Activated naive CD8-positive, alpha-beta T cell treated with anti-CD3 and anti-CD28 coated beads, Interleukin-2, amount 50 U/mL, for 16 hours (primary cell): ENCODE measurements at places on chromosomes 1 and 21.

GRCh38 chr1:179794669-179795068, 51.6 kb downstream of the FAM163A start:
- DNase-seq = no peak

DNA sequence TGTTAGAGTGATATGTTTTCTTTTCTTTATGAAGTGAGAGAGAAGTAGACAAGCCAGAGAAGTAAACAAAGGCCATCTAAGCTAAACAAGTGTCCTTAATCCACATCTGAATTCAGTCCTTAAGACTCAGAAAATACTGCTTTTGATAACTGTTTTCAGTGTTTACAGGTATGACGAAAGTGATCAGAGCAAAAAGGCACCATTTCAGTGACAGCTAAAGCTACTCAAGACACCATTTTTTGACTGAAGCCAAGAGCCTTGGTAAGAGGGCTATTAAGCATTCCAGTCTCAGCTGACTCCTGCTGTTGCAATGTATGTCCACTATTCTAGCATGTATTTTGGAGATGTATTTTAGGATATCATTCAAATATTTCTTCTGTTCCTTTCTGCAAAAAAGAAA, 4.1 kb downstream of the KMO start:
- DNase-seq = no peak

DNA sequence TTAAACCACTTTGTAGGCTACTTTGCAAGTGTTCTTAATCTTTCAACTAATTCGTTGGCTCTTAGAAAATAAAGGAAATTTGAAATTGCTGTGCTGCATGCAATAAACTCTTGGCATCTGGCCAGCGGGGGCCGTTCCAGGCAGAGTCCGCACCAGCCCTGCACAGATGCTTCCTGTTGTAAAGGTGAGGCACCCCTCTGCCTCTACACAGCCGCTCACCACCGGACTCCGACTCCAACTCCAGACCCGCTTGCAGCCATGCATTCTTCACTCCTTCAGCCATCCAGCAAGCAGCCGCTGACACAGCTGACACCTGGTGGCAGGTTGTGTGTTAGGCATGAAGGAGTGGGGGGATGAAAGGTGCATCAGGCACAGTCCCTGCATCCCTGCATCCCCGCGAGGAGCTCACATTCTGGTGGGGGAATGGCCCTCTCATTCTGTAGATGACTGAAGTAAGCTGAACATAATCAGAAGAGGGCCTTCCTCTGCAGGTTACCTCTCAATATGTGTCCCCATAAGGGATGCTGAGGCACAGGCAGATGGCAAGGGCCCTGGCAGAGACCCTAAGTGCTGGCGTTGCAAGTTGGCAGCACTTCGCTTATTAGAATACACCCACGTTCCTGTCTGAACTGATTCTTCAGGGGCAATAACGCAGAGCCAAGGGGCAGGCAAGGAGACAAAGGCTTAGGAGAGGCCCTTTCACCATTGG, 56.8 kb downstream of the GLIS1 start:
- no peak for DNase-seq

DNA sequence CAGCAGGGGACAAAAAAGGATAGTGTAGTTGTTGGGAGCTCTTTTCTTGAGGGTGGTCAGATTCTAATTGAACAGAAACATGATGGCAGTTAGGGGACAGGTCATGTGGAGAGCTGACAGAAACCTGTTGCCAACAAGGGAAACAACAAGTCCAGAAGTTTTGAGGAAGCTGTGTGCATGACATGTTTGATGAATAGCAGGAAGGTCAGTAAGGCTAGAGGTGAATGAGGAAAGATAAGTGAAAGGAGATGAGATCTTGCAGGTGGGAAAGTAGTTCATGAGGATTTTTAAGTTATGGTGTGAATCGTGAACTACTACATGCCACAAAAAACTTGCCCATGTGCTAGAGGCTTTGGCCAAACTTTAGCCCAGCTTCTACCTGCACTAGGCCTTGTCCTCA, 1817.4 kb downstream of the MRPL39 start:
- DNase-seq = no peak

GRCh38 chr1:52970149-52970548, 43.1 kb downstream of the SCP2 start:
- no peak for DNase-seq

GRCh38 chr1:248009681-248010080, 3.8 kb upstream of the OR2L5 start:
- DNase-seq = no peak

- no peak for DNase-seq
Measured at GRCh38 chr21:15354516-15354915, 289.7 kb upstream of the NRIP1 start.

DNA sequence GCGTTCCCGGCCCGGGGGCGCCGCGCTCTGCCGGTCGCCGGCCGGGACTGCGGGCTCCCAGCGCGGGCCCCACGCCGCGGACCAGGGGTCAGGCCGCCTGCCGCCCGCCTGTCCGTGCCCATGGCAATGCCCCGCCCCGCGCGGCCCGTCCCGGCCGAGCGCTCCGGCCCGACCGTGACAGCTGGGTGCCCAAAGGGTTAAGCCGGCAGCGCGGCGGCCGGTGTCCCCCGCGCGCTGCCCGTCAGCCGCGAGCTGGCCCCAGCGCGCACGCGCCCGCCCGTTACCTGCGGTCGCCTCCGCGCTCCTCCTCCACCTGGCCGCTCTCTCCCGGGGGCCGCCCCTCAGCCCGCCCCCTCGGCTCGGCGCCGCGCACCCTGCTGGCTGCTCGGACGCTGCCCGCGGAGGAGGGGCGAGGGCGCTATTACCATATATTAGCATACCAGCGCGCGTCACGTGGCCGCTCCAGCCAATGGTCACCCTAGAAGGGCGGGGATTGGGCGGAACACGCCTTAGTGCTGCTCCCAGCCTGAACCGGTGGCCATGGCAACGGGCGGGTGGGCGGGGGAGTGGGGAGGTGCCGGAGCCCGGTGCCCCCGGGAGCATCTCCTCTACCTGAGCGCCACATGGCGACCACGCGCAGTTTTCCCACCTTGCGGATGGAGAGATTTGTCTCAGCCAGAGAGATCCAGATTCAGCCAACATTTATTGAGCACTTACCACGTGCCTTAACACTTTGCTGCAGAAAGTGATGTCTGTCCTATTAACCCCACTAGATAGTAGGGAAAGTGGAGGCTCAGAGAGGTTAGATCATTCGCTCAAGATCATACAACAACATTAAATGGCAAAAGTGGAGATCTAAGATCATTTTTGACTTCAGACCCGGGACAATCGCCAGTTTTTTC, at the start of gene PHC2:
TSS of gene PHC2 (minus strand) at position 404 of the 902 bp plus-strand sequence. CDS start 55,556 bp downstream, outside the sequence.
- DNase-seq = peak; percentile 94

- DNase-seq = no peak
Measured at GRCh38 chr1:16372535-16373285, 5.7 kb downstream of the SZRD1 start.

DNA sequence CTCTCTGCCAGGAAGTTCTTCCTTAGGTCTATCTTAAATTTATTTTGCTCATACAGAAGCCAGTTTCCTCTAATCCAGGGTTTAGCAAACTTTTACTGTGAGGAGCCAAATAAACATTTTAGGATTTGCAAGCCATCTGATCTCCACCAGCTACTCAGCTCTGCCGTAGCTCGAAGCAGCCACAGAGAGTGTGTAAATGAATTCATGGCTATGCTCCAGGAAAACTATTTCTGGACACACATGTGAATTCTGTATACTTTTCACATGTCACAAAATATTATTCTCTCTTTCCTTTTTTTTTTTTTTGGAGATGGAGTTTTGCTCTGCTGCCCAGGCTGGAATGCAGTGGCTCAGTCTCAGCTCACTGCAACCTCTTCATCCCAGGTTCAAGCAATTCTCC, 13.4 kb upstream of the AGTRAP start:
- DNase-seq = no peak

DNA sequence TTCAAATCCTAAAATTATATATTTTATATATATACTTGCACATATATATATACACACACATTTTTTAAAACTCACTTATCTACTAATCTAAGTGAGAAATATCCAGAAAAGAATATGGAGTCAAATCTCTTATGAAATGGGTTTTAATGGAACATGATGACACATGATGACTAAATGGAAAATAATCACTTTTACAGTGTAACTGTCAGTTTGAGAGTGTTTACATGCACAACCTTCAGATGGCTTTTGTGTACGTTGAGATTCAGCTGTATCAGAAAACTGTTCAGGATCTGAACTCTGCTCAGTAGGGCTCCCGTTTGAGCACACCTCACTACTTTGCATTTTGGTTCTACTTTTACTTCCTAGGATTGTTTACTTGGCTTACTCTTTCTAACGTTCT, 189.8 kb downstream of the DNAH14 start:
- DNase-seq = no peak

DNA sequence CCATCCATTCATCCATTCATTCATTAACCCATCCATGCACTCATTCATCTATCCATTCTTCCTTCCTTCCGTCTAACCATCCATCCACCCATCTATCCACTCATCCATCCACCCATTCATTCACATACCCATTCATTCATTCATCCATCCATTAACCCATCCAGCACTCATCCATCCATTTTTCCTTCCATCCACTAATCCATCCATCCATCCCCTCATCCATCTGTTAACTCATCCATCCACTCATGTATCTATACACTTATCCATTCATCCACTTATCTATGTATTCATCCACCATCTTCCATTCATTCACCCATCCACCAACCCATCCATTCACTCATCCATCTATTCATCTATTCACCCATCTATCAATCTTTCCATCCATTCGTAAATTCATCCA, 107.8 kb downstream of the PRDM16 start:
- no peak for DNase-seq

DNA sequence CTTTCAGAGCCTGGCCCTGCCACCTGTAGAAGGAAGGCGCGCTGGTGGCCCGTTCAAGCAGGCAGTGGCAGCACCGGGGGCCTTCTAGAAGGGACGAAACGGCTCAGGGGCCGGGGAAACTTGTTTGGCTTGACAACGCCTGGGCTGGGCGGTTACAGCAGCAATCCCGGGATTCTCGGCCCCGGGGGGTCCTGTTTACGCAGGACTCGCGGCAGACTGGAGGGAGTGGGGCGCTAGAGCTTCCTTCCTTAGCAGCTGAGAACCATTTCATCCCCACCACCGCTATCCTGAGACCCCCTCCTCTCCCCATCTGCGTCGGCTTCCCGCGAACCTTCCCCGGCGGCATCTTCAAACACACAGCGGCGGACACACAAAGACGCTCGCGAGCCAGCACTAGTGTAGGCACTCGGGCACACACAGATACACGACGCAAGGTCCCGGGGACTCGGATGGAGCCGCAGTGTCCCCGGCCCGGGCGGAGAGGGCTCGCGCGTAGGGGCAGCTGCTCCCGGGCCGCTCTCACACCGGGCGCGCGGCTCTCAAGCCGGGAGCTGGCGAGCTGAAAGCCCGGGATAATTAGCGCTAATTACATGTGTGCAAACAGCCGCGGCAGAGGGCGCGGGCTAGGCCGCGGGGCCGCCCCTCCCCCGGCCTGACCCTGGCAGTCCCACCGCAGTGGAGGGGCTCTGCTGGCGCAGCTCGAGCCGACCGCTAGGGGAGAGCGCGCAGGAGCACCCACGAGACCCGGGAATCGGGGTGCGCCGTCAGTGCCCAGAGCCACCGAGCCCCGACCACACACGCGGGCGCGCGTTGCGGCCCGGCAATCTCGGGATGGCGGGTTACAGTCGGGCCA, 271.4 kb downstream of the FOXD2 start:
- no peak for DNase-seq

- DNase-seq = no peak
Measured at GRCh38 chr1:28256197-28256827, 3.0 kb upstream of the SESN2 start.

DNA sequence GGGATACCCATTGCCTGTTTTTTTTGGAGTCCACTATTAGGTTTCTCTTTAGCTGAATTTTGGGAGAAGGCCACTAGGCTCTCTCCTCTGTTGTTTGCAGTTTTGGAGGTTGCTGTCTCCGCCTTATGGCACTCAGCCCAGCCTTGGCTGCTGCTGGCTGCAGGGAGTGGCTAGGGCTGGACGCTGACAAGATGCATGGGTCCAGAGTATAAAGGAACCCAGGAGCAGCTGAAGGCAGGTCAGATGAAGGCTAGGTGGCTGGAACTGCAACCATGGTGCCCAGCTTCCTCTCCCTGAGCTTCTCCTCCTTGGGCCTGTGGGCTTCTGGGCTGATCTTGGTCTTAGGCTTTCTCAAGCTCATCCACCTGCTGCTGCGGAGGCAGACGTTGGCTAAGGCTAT, at the start of gene CYP4B1:
TSS of gene CYP4B1 (plus strand) at position 237 of the 400 bp plus-strand sequence. CDS start at position 273, 36 bp downstream.
- no peak for DNase-seq

DNA sequence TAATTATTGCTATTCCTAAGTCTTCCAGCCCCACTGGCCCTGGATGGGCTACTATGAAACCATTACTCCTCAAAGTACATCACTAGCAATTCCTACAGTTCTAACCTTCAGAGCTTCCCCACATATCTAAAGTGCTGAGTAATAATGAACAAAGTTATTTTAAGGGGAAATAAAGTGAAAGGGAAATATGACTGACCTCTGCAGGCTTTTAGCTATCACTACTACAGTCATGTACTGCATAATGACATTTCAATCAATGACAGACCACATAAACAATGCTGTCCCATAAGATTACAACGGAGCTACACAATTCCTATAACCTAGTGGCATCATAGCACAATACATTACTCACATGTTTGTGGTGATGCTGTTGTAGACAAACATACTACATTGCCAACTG, 32.5 kb upstream of the ASPM start:
- no peak for DNase-seq
